ENCODE measurements at places on chromosomes 6 and 20.

- DNase-seq: no peak
Measured at GRCh38 chr6:32890831-32891230, 36.8 kb downstream of the PSMB9 start.

DNA sequence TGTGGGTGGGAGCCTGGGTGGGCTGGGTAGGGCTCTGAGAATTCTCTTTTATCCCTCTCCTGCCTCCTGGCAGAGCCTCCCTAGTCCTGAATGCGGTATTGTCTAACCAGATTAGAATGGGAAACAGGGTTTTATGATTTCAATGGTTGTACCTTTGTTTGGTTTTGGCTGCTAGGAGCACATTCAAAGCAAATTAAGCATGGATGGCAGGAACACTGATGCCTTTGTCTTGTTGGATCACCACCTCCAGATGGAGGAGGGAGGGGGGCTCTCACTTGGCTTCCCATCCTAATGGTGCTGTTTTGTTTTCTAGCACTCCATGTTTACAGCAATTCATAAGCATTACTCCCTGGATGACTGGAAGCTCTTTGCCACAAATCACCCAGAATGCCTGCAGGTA lies 11.6 kb downstream of the GMPR start:
- DNase-seq: no peak

DNA sequence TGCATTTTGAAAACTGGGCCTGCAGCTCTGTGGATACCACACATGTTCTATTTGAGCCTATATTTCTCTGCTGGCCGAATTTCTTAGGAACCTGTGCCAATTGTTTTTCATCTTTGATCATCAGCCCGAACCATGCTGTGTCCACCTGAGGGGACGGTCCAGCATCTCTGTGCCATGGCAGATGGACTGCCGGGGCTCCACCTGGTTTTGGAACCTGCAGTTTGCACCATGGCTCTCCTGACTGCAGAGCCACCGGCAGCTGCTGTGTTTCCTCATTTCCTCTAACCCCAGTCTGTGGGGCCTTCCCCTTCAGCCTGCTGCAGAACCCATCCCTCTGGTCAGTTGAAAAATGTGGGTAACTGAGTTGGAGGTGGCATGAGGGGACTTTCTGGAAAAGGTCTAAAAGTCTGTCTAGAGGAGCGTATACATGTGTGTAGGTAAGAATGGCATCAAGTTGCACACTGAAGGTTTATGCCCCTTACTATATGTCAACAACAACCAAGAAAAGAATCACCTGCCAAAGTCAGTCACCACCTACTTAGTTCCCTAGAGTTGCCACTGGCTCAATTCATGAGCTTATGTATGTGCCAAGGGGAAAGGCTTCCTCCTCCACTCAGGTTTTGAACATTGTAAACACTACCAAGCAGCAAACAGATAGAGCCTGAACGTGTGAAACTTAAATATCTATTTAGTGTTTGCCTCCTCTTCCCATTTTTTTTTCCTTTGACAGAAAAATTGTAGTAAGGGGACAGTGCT lies 548.2 kb downstream of the PRKN start:
- DNase-seq: no peak

GRCh38 chr20:48615871-48616270 lies 211.9 kb downstream of the PREX1 start:
- no peak for DNase-seq

GRCh38 chr6:37303891-37304503 lies 46.1 kb upstream of the TMEM217 start:
- no peak for DNase-seq

DNA sequence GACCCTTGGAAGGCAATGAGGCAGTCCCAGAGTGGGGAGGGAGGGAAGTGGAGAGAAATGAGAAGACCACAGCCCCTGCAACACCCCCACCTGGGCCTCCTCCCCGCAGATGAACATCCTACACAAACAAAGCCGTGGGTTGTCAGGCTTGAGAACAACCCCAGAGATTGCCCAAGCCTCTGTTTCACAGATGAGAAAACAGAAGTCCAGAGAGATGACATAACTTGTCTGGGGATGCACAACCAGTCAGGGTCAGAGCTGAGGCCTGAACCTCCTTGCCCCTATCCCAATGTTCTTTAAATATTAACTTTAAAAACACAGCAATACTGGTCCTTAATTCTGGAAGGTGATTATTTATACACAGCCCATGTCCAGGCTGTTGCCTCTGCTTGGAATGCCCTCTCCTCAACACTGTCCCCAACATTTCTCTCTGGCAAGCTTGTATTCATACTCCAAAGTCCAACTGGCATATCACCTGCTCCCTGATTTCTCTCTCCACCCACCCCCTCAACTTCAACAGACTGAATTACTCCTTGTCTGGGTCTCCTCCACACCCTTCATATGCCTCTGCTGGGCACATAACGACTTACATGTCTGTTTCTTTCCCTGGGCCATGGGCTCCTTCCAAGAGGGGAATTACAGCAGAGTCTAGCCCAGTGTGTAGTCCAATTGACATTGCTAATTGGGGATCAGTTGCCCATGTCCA lies 135.5 kb upstream of the LRFN2 start:
- DNase-seq: no peak

- no peak for DNase-seq
Measured at GRCh38 chr20:58405504-58406291, 16.7 kb downstream of the VAPB start.

DNA sequence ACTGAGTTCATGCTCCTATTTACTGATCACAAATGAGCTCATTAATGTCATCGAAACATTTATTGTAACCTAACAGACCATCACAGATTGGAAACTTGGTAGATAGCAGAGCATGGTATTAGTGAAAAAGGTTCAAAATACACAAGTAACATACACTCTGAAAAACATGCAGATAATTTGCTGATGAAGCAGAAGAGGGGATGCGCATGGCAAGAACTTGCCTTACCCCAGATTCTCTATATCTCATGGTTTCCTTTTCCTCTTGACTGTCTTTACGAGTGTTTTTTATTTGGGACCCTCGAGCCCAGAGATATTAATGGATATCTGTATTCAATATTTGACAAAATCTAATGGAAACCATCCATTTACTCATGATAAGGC lies 37.6 kb downstream of the QRSL1 start:
- DNase-seq: no peak

- no peak for DNase-seq
Measured at GRCh38 chr6:16243055-16243454, 4.7 kb downstream of the GMPR start.

DNA sequence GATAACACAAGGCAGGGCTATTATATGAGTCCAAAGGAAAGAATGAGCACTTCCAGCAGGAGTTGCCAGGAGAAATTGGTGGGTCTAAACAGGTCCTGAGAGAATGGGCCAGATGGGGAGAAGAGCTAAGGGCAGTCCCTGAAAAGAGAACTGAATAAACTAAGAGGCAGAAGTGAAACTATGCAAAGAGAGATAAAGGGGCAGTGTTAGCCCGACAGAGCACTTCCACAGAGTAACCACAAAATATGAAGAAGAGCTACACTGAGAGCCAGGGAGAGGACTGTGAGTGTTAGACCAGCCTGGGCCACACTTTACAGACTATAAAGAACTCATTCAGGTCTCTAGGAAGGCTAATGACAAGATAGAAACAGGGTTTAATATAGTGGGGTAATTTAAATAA lies 43.8 kb downstream of the RALGAPA2 start:
- DNase-seq: no peak

GRCh38 chr6:131910219-131910589 lies 41.0 kb downstream of the CCN2 start:
- no peak for DNase-seq

- DNase-seq: no peak
Measured at GRCh38 chr6:56938649-56939191, 16.2 kb upstream of the BEND6 start.

DNA sequence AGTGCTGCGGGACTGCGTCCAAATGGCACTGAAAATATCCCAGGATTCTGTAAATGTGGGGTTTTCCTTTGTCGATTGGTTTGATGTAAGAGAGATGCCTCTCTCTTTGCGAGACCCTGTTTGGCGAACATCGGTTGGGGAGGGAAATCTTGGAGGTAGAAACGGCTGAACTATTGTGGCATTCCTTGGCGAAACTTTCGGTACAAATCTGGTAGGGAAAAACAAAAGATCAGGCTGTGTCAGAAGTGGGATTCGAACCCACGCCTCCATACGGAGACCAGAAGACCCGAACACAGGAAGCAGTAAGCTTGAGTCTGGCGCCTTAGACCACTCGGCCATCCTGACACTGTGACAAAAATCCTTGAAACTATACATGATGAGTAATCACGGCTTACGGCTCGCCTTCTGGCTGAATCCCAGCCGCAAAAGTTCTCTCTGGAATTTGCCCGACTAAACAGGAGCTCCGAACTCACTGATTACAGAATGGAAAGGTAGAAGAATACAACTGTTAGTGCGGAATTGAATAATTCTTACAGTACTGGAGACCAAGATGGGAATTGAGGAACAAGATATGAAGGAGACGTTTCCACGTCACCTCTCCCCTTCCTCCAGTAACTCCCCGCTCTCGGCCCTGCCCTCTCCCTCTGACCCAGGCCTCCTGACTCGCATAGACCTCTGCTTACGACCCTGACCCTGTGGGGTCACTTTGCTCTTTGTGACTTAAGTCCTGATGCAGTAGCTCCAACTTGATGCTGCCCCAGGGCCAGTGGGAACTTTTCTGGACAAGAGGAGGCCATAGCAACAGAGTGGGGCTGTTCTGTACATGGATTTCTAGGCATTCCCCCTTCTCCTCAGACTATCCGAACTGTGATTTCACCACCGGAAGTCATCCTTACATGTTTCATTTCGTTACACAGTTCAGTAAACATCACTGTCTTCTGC lies 132.8 kb upstream of the ZNF184 start:
- DNase-seq: no peak

- DNase-seq: no peak
Measured at GRCh38 chr6:170125456-170126300, 165.2 kb downstream of the DLL1 start.

DNA sequence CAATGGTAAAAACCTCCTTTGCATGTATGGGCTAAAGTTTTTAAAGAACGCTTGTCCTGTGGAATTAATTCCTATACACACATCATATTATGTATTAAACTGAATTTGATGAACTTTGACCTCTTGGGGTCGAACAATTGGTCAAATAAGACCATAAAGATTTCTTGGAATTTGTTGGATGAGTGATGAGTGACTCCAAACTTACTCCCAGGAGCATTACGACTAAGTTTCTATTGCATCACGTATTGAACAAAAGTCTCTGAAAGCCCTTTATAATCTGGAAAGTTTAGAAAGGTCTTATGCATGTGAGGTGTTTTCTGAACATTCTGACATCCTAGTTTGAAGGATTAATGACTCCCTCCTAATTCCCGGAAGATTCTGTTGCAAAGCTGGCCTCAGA lies 126.9 kb upstream of the BMP5 start:
- no peak for DNase-seq

DNA sequence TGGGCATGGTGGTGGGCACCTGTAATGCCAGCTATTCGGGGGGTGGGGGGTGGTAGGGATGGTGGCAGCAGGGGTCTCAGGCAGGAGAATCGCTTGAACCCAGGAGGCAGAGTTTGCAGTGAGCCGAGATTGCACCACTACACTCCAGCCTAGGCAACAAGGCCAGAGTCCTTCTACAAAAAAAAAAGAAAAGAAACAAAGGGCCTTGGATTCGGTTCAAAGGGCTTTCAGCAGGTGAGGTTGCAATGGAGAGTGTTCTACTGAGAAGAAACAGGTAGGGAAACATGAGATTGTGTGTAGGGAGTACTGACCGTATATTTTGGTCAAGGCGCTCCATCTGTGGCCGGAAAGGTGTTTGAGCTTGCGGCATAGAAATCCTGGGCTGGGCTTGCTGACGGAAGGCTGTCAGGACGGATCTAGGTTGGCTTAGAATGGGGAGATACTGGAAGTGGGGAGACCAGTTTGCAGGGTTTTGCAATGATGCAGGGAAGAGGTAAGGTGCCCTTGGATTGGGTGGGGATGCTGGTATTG lies 40.7 kb upstream of the DSP start:
- no peak for DNase-seq

DNA sequence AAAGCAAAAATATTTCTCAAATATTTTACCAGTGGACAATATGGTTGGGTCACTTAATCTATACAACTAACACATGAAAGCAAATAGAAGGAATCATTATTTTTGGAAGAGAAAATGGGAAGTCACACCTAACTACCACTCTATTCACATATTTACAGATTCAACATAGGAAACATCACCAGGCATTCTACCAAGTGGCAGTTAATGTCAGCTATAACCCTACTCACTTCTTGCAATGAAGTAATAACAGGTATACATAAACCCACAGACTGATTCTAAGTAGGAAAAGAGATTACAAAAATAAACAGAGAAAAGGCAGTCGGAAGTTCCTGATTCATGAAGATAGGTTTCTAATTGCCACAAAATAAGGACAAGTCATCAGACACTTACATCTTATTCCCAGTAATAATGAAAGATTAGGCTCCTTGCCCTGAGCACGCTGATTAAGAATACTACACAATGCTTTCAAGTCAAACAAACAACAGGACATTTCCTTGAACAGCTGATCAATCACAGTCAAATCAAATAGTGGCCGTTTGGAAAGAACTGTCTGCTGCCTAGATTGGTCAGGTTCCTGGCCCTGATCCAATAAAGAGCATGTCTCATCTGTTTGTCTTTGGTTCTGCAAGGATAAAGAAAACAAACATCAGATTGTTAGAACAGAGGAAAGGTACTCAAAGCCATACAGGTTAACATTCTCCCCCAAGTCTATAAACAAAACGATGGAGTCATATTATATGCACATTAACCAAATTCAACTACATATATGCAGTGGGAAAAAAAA lies 79.2 kb upstream of the PLN start:
- no peak for DNase-seq

DNA sequence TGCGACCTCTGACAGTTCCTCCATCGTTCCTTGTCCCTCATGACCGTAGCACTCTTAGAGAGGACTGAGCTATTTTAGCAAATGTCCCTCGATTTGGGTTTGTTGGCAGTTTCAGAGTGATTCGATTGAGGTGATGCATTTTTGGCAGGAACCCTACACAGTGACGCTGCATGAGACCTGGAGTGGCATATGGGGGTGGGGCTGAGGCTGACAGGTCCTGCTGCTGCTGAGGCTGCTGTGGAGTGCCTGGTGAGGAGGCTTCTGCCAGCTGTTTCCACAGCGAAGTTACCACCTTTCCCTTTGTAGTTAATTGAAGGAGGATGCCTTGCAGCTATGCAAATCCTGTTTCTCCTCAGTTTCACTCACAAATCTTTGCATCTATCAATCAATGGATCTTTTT lies 19.8 kb downstream of the PXDC1 start:
- no peak for DNase-seq

- no peak for DNase-seq
Measured at GRCh38 chr6:149008741-149009140, 261.9 kb downstream of the UST start.

All from stimulated activated CD8-positive, alpha-beta memory T cell treated with anti-CD3 and anti-CD28 coated beads, Interleukin-4, amount 100 ng/mL, for 24 hours (primary cell).